Activated T-helper 17 cell treated with anti-CD3 and anti-CD28 coated beads, Interleukin-2, amount 50 U/mL, for 72 hours (primary cell): ENCODE measurements at places on chromosomes 12 and 14.

DNA sequence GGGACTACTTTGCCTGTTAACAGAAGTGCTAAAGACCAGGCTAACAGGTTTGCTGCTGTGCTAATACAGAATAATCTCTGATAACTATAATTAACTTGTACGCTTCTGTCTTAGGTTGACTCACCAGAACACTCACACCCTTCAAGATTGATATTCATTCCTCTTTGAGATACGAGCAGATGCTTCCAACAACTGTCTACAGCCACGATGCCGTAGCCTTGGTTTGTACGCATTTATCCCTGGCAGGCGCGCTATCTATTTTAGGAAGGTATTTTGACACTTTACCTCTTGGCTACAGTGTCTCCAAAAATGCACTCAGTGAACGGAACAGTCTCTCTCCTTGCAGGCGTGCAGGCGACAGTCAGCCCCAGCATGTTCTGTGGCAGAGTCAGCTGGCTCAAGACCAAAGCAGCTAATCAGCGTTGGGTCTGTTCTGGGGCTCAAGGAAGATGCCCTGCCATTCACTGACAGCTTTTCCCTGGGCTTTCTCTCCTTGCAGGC is 146.4 kb upstream of the PRICKLE1 start:
- no peak overlapping the region for H3K4me3 ChIP-seq
- no peaks in the 10 kb centered on the region for H3K4me1 ChIP-seq
- no peaks in the 10 kb centered on the region for H3K27me3 ChIP-seq

DNA sequence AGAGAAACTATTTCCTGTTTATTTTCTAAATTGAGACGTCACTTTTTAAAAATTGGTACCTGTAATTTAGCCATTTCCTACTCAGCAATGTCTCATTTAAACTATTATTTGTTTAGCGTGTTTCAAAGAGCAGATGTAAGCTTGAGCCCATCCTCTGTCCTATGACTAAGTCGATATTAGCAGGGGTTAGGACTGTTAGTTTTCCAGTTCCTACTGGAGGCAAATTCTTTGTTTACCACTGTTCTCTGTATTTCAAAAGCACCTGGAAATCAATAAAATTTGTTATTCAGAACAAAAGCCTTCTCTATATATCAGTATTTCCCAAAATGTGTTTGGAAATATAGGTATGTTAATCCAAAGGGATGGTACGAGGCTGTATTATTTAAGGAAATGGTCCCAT is 42.4 kb downstream of the MDM2 start:
- no peak overlapping the region for H3K27ac ChIP-seq
- H3K27me3 ChIP-seq = no peaks in the 10 kb centered on the region
- peaks cover under 1% of the 10 kb centered on the region for H3K36me3 ChIP-seq
- H3K4me1 ChIP-seq = peaks cover 12% of the 10 kb centered on the region
- ATAC-seq = no peak

- H3K4me1 ChIP-seq = no peaks in the 10 kb centered on the region
- no peaks in the 10 kb centered on the region for H3K27me3 ChIP-seq
- no peak for ATAC-seq
- no peak overlapping the region for H3K4me3 ChIP-seq
- H3K27ac ChIP-seq = no peak overlapping the region
Measured at GRCh38 chr12:14284184-14284722, 81.2 kb upstream of the ATF7IP start.

GRCh38 chr12:122934722-122935121 is 31.5 kb downstream of the ABCB9 start:
- H3K27me3 ChIP-seq = no peaks in the 10 kb centered on the region
- H3K4me1 ChIP-seq = no peaks in the 10 kb centered on the region
- no peak for ATAC-seq
- no peak overlapping the region for H3K4me3 ChIP-seq
- H3K27ac ChIP-seq = no peak overlapping the region

DNA sequence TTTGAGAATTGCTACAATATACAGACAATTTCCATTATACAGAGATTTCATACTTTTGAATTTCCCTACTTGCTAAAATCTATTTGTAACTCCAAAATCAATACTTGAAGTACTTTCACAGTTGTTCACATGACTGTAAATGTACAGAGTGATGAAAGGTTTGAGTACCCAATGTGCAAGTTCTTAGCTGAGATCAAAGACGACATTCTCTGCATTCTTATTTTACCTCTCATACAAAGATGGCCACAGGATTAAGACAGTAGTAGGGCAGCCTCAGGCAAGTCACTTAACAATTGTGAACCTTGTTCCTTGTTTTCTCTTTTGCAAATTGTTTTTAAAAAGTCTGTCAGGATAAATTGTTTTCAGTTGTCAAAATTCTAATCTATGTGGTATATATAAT is 255.9 kb upstream of the KITLG start:
- no peak overlapping the region for H3K27ac ChIP-seq
- no peaks in the 10 kb centered on the region for H3K4me1 ChIP-seq

DNA sequence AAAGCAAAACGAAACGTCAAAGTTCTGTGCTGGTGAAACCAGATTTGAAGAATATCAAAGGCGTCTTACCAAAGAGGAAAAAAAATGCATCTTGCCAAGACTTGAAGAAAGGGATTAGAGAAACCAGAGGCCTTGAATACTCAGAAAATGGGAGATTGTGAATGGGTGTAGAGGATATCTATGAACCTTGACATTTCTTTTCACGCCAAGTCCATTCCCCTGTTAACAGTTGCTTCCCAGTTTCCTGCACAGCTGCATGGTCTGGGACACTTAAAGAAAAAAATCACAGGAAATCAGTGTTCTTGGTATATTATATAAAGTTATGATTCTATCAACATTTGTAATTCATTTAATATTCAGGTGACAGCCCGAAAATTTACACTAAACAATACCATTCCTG is 1.4 kb upstream of the GTF2A1 start:
- H3K4me3 ChIP-seq = peak overlapping the region; percentile 100
- H3K27ac ChIP-seq = peak overlapping the region; percentile 97
- H3K36me3 ChIP-seq = peaks cover 18% of the 10 kb centered on the region

DNA sequence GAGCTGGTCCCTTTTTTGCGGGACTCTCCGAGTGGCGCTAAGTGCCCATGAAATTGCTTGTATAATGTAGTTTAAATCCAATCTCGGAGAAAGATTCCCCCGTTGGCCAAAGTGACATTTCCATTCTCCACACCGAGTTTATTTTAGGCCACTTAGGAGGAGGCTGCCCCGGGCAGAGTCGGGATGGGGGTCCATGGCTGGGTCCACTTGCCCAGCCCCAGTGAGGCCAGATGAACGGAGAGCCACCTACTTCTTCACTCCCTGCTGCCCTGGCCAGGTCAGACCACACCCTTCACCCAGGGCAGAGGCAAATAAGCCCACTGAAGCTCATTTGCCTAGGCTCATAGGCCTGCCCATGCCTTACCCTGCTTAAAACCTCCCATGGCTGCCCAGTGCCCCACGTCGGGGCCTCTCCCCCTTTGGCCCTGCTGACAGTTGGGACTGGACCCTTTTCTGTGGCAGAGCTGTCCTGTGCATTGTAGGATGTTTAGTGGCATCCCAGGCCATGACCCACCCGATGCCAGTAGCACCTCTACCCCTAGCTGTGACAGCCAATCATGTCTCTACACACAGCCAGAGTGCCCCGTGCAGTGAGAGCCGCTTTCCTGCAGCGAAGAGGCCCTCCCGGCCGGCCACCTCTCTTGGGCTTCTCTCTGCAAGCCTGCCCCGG is 51.3 kb downstream of the FAM222A start:
- no peaks in the 10 kb centered on the region for H3K36me3 ChIP-seq
- H3K27ac ChIP-seq = no peak overlapping the region
- H3K27me3 ChIP-seq = no peaks in the 10 kb centered on the region
- H3K4me3 ChIP-seq = no peak overlapping the region

DNA sequence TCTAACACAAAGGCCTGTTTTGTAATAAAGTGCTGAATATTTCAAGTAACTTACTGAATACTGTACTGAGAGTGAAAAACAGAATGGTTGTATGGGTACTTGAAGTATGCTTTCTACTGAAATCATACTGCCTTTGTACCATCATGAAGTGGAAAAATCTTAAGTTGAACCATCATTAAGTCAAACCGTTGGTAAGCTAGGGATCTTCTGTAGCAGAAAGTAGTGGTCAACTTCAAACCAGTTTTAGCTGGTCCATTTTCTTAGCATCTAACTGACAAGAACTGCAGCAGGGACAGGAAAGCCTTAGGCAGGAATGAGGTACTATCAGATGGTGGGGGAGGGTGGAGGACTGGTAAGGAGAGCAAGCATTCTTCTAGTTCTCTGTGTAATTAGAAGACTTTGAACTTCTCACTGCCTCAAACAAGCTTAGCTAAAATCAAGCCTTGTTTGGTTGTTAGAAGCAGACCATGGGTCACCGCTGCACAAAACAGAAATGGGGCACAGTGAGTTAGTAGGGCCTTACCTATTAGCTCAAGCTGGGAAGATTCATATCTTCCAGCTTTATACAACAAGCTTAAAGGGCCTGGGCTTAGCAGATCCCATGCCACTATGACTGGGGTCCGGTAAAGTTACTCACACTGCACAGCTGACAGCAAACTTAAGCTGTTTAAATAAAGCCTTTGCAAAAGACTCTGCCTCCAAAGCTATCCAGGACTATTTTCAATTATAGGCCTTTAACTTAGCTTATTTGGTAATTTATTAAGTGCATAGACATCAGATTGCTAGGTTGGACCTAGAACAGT is 73.8 kb downstream of the ACADS start:
- H3K4me1 ChIP-seq = peaks cover 39% of the 10 kb centered on the region
- peak overlapping the region; percentile 66 for H3K4me3 ChIP-seq
- no peak for ATAC-seq
- peak overlapping the region; percentile 93 for H3K27ac ChIP-seq
- peaks cover 35% of the 10 kb centered on the region for H3K36me3 ChIP-seq

DNA sequence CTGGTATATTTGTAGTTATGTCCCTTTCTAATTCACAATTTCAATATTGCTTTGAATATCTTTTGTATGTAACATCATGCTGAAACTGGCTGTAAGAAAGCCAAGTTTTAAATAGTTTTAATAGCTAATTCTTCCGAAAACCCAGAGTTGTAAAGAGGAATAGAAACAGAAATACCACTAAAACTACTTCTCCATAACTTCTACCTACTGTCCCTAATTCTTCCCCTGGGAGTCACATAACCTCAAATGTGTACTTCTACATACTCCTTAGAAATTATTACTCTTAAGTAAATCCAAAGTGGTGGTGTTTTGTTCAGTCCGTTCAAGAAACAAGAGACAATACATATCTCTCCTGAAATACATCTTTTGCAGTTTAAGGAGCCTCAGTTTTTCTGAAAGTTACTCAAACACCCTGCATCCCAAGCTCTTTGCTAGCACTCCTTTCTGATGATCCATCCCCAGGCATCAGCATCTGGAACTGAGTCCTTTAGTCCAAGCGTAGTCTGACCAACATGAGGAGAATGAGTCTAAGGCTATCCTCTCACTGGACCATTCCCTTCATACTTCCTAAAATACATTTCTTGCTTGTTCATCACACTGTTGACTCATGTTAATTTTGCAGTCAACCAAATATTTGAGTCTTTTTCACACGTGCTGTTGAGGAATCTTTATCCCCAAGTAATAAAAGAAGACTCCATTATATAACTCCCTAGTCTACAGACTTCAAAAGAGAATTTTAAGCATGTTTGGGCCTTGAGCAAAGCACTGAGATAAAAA is 214.3 kb upstream of the NUDT4 start:
- H3K4me3 ChIP-seq = no peak overlapping the region
- H3K27me3 ChIP-seq = peaks cover 19% of the 10 kb centered on the region

GRCh38 chr12:52580496-52580895 is 6.9 kb upstream of the KRT74 start:
- H3K4me1 ChIP-seq = peaks cover 4% of the 10 kb centered on the region
- ATAC-seq = no peak
- H3K36me3 ChIP-seq = no peaks in the 10 kb centered on the region
- no peak overlapping the region for H3K4me3 ChIP-seq
- peaks cover 9% of the 10 kb centered on the region for H3K27me3 ChIP-seq
- no peak overlapping the region for H3K27ac ChIP-seq

- no peak overlapping the region for H3K4me3 ChIP-seq
- H3K4me1 ChIP-seq = no peaks in the 10 kb centered on the region
- H3K27me3 ChIP-seq = no peaks in the 10 kb centered on the region
- ATAC-seq = no peak
Measured at GRCh38 chr12:77795699-77796098, 35.0 kb upstream of the NAV3 start.

DNA sequence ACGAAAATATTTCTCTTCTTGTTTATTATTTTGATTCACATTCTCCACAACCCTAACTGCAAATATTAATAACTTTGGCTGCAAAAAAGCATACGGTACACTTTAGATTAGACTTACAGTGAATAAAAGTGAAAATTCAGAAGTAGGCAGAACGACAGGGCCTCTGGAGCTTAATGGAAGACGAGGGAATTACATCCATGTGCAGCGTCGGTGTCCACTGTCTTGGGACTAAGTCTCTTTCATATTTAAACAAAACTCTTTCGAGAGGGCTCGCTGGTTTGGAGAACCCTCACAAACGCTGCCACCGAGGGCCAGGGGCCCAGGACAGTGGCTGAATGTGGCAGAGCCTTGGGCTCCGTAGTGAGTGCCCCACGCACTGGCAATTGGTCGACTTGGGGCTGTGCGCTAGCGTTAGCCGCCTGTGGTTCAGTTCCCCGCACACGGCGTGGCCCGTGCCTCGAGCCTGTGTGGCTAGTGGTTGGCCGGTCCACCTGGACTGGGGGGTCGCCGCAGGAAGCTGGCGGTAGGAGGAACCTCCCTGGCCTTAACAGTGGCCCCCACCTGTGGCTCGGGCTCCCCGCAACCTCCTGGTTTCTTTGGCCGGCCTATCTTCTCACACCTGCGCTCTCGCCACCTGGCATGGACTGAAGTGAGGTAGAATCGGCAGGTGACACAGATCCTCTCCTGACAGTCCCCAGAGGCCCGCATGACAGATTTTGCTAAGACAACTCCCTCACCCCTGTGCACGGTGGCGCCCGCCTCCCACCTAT is 739 bp upstream of the PAX9 start:
- H3K27me3 ChIP-seq = peaks cover 81% of the 10 kb centered on the region
- H3K27ac ChIP-seq = no peak overlapping the region
- ATAC-seq = no peak
- H3K36me3 ChIP-seq = peaks cover 29% of the 10 kb centered on the region
- peaks cover 16% of the 10 kb centered on the region for H3K4me1 ChIP-seq
- peak overlapping the region; percentile 47 for H3K4me3 ChIP-seq

GRCh38 chr14:37223947-37224474 is 26.3 kb downstream of the MIPOL1 start:
- no peaks in the 10 kb centered on the region for H3K4me1 ChIP-seq
- ATAC-seq = no peak
- no peak overlapping the region for H3K4me3 ChIP-seq
- no peaks in the 10 kb centered on the region for H3K36me3 ChIP-seq
- no peaks in the 10 kb centered on the region for H3K27me3 ChIP-seq

DNA sequence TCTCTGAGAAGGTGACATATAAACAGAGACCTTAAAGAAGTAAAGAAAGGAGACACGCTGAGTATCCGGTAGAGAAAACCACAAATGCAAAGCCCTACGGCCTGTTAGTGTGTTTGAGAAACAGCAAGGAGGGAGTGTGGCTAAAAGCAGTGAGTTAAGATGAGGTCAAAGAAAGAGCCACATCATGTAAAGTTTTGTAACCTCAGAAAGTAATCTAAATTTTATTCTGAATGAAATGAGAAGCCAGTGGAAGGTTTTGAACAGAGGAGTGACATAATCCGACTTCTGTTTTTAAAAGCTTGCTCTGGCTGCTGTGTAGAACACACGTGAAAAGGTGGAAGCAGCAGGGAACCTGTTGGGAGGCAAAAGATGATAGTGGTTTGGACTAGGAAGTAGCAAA is 32.6 kb downstream of the PPP2R5E start:
- peaks cover 15% of the 10 kb centered on the region for H3K36me3 ChIP-seq
- no peaks in the 10 kb centered on the region for H3K27me3 ChIP-seq
- ATAC-seq = peak; percentile 98
- peak overlapping the region; percentile 34 for H3K4me3 ChIP-seq
- H3K27ac ChIP-seq = peak overlapping the region; percentile 1

GRCh38 chr14:99326041-99326710 is 54.2 kb upstream of the BCL11B start:
- H3K36me3 ChIP-seq = no peaks in the 10 kb centered on the region
- H3K4me3 ChIP-seq = no peak overlapping the region
- H3K27ac ChIP-seq = no peak overlapping the region
- H3K27me3 ChIP-seq = peaks cover 16% of the 10 kb centered on the region
- H3K4me1 ChIP-seq = peaks cover 5% of the 10 kb centered on the region
- no peak for ATAC-seq
